ENCODE measurements at places on chromosomes 12 and 14.

DNA sequence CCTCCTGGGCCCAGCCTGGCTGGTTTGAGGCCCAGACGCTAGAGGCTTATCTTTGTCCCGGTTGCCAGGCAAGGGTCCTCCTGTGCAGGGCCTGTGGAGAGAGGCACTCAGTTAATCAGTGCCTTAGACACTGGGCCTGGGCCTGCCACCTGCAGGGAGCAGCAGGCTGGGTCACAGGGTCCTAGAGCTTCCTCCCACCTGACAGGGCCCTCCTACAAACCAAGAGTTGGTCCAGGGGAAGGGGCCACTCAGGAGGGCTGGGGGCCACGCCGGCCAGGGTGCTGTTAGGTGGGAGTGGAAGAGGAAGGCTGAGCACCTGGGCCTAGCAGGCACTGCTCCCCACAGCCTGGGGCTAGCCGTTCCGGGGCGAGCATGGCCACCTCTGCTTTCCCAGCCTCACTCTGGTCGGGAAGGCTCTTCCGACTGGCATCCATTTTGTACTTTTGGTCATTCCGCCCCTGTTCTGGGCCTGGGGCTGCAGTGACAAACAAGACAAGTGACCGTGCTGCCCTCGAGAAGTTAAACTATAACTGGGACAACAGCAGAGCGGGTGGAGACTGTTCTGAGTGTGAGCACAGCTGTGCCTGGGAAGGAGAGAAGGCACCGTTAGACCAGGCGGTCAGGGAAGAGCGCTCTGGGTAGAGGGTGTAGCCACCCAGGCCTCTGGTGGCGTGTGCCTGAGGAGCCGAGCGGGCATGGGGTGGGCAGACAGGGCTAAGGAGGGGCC lies 27.2 kb downstream of the FBRSL1 start:
- DNase-seq, result no peak
- H3K4me1 ChIP-seq, result peaks cover 9% of the 10 kb centered on the region
- H3K4me3 ChIP-seq, result no peak overlapping the region
- peaks cover 23% of the 10 kb centered on the region for H3K36me3 ChIP-seq

DNA sequence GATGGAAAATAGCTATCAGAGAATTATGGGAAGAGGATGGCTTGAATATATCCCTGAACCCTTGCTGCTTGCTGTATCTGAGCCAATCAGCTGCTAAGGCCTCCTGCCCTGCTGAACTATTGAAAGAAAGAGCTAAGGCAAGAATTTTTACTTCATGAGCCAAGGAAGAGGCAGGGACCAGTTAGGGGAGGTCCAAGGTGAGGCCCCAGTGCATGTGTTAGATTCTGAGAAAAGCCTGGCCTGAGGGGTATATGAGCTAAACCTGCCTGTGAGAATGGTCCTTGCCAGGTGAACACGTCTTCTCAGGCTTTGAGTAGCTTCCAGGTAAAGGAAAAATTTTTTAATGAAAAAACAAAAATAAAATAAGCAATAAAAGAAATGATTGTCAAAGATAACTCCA lies 218.0 kb downstream of the SYT1 start:
- H3K36me3 ChIP-seq, result no peaks in the 10 kb centered on the region
- H3K4me3 ChIP-seq, result no peak overlapping the region
- DNase-seq, result no peak
- peaks cover 4% of the 10 kb centered on the region for H3K4me1 ChIP-seq

- peaks cover 8% of the 10 kb centered on the region for H3K4me1 ChIP-seq
- peak within 1 kb of the TSS; percentile 91 for H3K4me3 ChIP-seq
- H3K27me3 ChIP-seq, result peaks cover 91% of the 10 kb centered on the region
These were observed at the start of gene SYT10 for GRCh38 chr12:33439587-33440011. Gene SYT10, minus strand, starts transcription at chr12:33439819. Its CDS starts 297 bp downstream, at chr12:33439522.

GRCh38 chr12:11576104-11576503 lies 73.4 kb upstream of the ETV6 start:
- no peak for DNase-seq
- no peak overlapping the region for H3K4me3 ChIP-seq
- no peak overlapping the region for H3K27ac ChIP-seq
- peaks cover 3% of the 10 kb centered on the region for H3K36me3 ChIP-seq
- H3K27me3 ChIP-seq, result no peaks in the 10 kb centered on the region
- no peaks in the 10 kb centered on the region for H3K4me1 ChIP-seq

GRCh38 chr12:50597200-50598195 lies 92.7 kb downstream of the DIP2B start:
- DNase-seq, result no peak
- H3K4me1 ChIP-seq, result peaks cover 18% of the 10 kb centered on the region
- no peaks in the 10 kb centered on the region for H3K36me3 ChIP-seq
- peak overlapping the region; percentile 46 for H3K27ac ChIP-seq
- no peaks in the 10 kb centered on the region for H3K27me3 ChIP-seq

DNA sequence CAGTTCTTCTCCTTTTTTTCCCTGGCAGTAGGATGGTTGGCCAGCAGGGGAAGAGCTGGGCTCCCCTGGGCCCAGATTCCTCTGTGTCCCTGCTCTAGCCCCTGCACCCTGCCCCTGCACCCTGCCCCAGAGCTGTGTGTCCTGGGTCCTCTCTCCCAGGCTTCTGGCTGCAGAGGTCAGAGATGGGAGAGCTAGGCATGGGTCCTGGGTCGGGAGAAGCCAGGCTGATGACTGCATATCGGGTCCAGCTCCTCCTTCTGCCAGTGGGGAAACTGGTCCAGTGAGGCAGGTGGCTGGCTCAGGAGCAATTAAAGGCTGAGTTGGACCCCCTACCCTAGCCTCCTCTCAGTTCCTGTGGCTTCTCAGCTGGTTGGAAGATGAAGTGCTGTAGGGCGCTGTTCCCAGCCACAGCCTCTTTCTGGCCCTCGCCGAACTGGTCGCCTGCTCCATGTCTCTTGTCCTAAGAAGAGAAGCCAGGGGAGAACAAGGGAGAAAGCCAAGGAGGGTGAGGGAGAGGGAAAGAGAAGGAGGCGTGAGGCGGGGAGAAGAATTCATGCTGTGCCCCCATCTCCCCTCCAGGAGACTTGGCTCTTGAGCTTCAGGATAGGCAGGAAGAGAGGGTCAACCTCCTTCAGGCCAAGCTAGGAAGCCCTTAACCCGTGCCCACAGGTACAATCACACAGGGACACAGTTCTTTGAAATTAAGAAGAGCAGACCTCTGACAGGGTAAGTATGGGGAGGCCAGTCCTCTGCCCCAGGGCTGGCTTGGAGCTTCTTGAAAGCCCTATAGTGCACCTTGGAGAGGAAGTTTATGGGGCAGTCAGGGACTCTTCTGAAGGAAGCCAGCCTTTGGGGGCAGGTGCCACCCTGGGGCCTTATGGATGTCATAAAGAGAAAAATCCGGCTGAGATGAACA lies 9.5 kb downstream of the VASH1 start:
- no peak overlapping the region for H3K4me3 ChIP-seq
- H3K36me3 ChIP-seq, result peaks cover 6% of the 10 kb centered on the region
- peaks cover 47% of the 10 kb centered on the region for H3K4me1 ChIP-seq

DNA sequence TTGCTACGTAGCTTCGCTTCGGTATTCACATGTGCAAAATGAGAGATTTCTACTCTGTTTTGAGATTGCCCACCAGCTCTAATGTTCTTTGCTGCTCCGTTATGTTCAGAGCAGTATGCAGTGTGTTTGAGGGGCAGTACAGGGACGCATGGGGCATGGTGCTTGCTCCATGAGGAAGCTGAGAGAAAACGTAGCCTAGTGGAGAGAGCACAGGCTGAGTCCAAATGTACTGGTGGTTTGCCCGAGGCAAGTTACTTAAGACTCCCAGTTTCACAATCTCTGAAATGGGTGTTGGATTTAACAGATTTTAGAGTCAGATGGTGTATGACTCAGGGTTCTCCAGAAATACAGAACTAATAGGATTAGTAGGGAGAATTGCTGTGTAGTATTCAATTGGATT lies 310.5 kb downstream of the ETNK1 start:
- no peak for DNase-seq
- no peaks in the 10 kb centered on the region for H3K27me3 ChIP-seq
- peaks cover 2% of the 10 kb centered on the region for H3K36me3 ChIP-seq

GRCh38 chr14:38339696-38340095 lies 83.8 kb upstream of the CLEC14A start:
- H3K36me3 ChIP-seq, result no peaks in the 10 kb centered on the region
- H3K4me3 ChIP-seq, result no peak overlapping the region
- H3K27me3 ChIP-seq, result peaks cover 4% of the 10 kb centered on the region
- no peaks in the 10 kb centered on the region for H3K4me1 ChIP-seq
- DNase-seq, result no peak
- H3K27ac ChIP-seq, result no peak overlapping the region

- peak; percentile 54 for DNase-seq
- peaks cover 97% of the 10 kb centered on the region for H3K27me3 ChIP-seq
- no peaks in the 10 kb centered on the region for H3K36me3 ChIP-seq
- H3K4me3 ChIP-seq, result peak overlapping the region; percentile 61
These were observed 13.6 kb upstream of the PAX9 start for GRCh38 chr14:36647824-36648753.

DNA sequence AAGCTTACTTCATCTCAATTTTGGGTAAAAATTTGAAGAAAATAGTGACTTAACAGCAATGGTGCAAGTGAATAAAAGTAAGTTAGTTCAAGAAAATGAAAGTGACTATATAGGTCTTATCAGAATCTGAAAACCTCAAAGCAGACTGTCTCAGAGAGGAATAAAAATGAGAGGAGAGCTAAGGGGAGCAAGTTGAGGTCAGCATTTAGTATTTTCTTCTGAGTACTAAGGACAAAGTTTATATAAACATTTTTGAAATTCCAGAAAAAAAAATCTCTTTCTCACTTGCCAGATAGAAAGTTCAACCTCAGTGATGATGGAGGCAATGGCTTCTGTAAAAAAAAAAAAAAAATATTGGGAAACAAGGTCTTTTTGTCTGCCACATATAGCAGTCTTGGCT lies 414.1 kb downstream of the NPAS3 start:
- peaks cover 18% of the 10 kb centered on the region for H3K4me1 ChIP-seq
- no peaks in the 10 kb centered on the region for H3K36me3 ChIP-seq
- no peak overlapping the region for H3K27ac ChIP-seq
- no peak overlapping the region for H3K4me3 ChIP-seq

- no peak for DNase-seq
- H3K27ac ChIP-seq, result no peak overlapping the region
- peaks cover 8% of the 10 kb centered on the region for H3K4me1 ChIP-seq
- peaks cover 32% of the 10 kb centered on the region for H3K27me3 ChIP-seq
- peaks cover 2% of the 10 kb centered on the region for H3K36me3 ChIP-seq
- H3K4me3 ChIP-seq, result no peak overlapping the region
These were observed 2.2 kb upstream of the OAS1 start for GRCh38 chr12:112904571-112904970.

DNA sequence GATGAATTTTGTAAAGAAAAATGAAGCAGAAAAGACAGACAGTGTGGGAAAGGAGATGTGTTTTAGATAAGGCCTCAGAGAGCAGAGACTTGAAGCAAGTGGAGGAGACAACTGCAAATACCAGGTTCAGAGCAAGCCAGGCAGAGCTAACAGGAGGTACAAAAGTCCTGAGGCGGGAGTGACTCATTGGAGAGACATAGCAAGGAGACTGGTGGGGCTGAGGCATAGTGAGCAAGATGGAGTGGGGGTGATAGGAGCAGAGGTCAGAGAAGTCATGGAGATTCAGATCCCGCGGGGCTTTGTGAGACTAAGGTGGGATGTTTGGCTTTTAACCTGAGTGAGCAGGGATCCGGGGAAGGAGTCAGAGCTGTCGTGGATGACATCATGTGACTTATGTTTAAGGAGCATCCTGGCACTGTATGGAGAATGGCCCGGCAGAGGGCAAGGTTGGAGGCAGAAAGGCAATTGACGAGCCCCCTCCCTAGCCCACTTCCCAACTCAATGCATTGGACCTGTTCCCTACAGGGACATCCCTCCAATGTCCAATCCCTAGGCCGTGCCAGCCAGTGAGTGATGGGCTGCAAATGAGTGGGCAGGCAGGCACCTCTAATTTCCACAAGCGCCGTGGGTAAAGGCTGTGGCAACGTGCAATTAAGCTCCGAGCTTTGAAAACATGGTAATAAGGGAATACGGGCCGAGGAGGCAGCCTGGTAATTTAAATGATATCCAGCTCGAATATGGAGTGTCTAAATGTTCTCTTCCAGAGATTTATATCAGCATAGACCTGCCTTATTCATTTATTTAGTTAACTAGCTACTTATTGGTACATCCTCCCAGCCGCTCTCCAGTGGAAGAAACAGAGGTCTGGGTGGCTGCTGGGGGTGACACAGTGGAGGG lies 206.8 kb upstream of the LHX5 start:
- no peak overlapping the region for H3K27ac ChIP-seq
- no peak overlapping the region for H3K4me3 ChIP-seq
- peaks cover 8% of the 10 kb centered on the region for H3K4me1 ChIP-seq

GRCh38 chr14:72544615-72545387 lies 349.1 kb downstream of the DPF3 start:
- H3K4me3 ChIP-seq, result no peak overlapping the region
- DNase-seq, result no peak
- no peaks in the 10 kb centered on the region for H3K27me3 ChIP-seq
- no peaks in the 10 kb centered on the region for H3K36me3 ChIP-seq
- no peak overlapping the region for H3K27ac ChIP-seq

DNA sequence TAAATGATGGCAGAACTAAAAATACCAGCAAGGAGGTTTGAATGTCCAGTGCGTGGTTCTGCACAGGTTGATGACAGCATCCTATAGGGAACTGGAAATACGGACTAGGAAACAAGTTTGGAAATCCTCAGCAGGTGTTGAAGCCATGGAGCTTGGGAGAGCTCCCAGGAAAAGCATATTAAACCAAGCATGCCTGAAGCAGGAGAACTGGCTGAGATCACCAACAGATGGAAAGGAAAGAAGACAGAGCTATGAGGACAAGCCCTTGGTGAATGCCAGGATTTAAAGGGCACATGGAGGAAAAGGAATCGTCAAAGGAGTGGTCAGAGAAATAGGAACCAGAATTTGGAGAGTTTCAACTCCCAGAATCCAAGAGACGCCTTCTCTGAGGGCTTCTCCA lies 21.2 kb upstream of the ELK3 start:
- no peak for DNase-seq
- H3K36me3 ChIP-seq, result no peaks in the 10 kb centered on the region
- H3K4me1 ChIP-seq, result no peaks in the 10 kb centered on the region
- H3K27ac ChIP-seq, result no peak overlapping the region
- no peaks in the 10 kb centered on the region for H3K27me3 ChIP-seq

DNA sequence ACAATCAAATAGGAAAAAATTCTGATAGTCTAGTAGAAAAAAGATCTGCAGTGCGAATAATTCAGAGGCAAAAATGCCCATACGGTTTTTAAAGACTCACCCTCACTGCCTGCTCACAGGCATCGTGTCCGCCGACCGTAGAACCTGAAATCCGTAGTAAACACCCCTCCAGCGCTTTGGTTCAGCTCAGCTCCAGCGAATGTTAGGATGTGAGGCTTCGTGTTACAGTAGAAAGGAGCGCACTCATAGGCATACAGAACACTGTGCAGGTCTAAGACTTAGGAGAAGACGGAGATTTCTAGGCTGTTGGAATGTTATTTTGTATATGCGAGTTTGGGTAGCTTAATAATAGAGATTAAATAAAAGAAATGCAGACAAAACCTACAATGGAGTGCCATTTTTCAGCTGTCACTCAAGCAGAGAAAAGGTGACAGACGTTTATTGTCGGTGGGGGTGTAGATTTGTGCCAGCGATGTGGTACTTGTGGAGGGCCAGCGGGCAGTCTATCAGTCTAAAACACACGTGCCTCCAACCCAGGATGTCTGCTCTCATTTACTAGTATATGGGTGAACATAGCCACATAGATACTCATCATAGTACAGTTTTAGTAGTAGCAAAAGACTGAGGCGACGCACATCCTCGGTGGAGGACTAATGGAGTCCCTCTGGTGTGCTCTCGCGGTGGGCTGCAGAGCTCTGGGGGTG lies 25.7 kb downstream of the SFSWAP start:
- no peaks in the 10 kb centered on the region for H3K27me3 ChIP-seq
- H3K4me1 ChIP-seq, result peaks cover 21% of the 10 kb centered on the region
- H3K27ac ChIP-seq, result peak overlapping the region; percentile 6
- no peak for DNase-seq

GRCh38 chr14:95961481-95961880 lies 77.7 kb upstream of the C14orf132 start:
- peaks cover 50% of the 10 kb centered on the region for H3K4me1 ChIP-seq
- H3K27ac ChIP-seq, result no peak overlapping the region
- no peaks in the 10 kb centered on the region for H3K27me3 ChIP-seq
- no peak for DNase-seq
- no peak overlapping the region for H3K4me3 ChIP-seq

Measured in neural crest cell (in vitro differentiated cells).